ENCODE measurements at places on chromosomes 13 and 19. TPM values are rescaled to one million over a fixed set of nuclear protein-coding genes. Genes with fewer than 3 reads are reported as not detected.

Gene SSC5D
- total RNA-seq: 0.17 TPM

Gene BCAM
- not detected for total RNA-seq

Gene LRRC63
- not detected for total RNA-seq

Gene SLC7A9
- 0.33 TPM for total RNA-seq

Gene ZNF723
- not detected for total RNA-seq

Gene NCR1
- total RNA-seq: not detected

GRCh38 chr13:99855526-99856420 lies 115.8 kb downstream of the ZIC5 start:
- no peak overlapping the region for H3K4me3 ChIP-seq
- peaks cover 14% of the 10 kb centered on the region for H3K36me3 ChIP-seq
- H3K27ac ChIP-seq: no peak overlapping the region

DNA sequence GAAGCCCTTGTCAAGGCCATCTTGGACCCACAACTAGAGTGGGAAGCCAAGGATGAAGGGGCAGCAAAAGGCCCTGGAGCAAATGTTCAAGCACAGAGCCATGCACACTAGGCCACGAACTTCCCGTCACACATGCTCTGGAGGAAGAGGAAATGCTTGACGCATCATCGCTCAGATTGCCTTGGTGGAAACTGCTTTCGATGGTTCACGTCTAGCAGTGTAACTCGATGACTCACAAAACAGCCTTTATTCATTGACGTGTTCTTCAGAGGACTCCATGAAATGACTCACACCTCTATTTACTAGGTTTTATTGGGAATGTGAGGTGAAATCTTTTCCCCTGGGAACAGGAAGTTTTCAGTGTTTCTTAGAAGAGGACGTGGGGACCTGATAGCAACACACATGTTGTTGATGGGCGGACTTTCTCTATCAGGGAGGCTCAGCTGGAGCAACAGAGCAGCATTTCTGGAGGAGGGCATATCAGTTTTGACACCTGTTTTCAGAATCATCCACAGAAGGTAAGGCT lies 79.8 kb upstream of the FLT1 start:
- peaks cover 8% of the 10 kb centered on the region for H3K27me3 ChIP-seq
- H3K4me3 ChIP-seq: no peak overlapping the region
- no peak for DNase-seq

DNA sequence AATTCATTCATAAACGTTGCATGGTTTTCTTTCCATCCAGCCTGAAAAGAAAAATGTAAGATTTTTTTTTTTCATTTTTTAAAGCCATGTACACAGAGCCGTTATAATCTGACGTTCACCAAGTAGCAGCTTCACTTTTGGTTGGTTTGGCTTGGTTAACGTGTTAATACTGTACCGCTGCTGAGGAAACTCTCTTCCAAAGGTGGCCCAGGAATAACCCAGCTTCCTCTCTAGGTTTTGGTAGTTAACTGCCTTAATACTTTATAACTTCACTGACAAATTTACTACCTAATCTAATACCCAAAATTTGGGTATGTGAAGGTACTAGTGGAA lies 1.7 kb downstream of the INTS6 start:
- H3K4me1 ChIP-seq: peaks cover 39% of the 10 kb centered on the region
- no peak for DNase-seq
- peak overlapping the region; percentile 91 for H3K27ac ChIP-seq
- H3K4me3 ChIP-seq: peak overlapping the region; percentile 91
- H3K27me3 ChIP-seq: no peaks in the 10 kb centered on the region

DNA sequence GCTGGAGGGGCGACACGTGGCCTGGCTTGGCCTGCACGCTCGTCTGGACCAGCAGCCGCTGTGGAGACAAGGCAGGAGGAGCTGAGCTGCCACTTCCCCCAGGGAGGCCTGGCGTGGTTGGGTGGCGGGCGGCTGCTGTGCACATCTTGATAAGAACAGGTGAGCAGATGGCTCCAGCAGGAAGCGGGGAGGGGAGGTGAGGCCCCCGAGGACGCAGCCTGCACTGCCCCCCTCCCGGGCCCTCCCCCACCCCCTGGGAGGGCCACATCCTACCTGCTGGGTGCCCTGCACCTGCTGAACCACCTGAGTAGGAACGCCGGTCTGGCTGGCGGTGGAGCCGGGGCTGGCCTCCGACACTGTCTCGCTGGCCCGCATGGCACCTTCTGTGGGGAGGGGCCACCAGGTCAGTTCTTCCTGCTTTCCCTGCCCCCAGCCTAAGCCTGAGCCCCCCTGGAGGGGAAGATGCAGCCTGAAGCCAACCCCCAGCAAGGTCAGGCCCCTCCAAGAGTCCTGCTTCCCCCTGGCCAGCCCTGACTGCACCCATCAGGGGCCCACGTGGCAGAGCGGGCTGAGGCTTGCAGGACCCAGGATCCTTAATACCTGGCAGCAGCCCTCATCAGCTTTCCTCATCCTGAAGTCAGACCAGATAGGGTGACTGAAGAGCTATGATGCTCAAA lies 22.8 kb downstream of the RFX1 start:
- DNase-seq: no peak
- H3K4me1 ChIP-seq: peaks cover 83% of the 10 kb centered on the region
- no peaks in the 10 kb centered on the region for H3K27me3 ChIP-seq
- peaks cover 5% of the 10 kb centered on the region for H3K36me3 ChIP-seq
- no peak overlapping the region for H3K27ac ChIP-seq

- peak overlapping the region; percentile 93 for H3K27ac ChIP-seq
- peak overlapping the region; percentile 87 for H3K4me3 ChIP-seq
- peak; percentile 83 for DNase-seq
- peaks cover 18% of the 10 kb centered on the region for H3K36me3 ChIP-seq
These were observed 832 bp downstream of the TMEM143 start for GRCh38 chr19:48362716-48363499.

DNA sequence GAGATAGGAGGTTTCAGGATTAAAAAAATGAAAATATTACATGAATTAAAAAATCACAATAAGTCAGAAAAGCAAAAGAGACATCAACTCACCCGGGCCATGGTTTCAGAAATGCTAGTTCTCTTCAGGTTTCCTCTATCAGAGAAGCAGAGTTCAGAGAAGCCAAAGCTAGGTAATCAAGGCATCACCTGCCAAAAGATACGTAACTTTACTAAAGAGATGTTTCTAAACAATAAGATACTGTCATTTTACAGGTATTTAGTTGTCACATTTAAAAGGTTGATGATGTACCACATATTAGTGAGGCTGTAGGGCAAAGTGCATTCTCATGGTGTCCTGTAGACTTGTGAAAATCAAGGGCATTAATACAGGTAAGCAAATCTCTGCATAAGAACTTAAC lies 51.2 kb downstream of the ZNF45 start:
- no peak within 1 kb of the TSS for H3K4me3 ChIP-seq
- no peak for DNase-seq
- peaks cover 54% of the 10 kb centered on the region for H3K36me3 ChIP-seq

DNA sequence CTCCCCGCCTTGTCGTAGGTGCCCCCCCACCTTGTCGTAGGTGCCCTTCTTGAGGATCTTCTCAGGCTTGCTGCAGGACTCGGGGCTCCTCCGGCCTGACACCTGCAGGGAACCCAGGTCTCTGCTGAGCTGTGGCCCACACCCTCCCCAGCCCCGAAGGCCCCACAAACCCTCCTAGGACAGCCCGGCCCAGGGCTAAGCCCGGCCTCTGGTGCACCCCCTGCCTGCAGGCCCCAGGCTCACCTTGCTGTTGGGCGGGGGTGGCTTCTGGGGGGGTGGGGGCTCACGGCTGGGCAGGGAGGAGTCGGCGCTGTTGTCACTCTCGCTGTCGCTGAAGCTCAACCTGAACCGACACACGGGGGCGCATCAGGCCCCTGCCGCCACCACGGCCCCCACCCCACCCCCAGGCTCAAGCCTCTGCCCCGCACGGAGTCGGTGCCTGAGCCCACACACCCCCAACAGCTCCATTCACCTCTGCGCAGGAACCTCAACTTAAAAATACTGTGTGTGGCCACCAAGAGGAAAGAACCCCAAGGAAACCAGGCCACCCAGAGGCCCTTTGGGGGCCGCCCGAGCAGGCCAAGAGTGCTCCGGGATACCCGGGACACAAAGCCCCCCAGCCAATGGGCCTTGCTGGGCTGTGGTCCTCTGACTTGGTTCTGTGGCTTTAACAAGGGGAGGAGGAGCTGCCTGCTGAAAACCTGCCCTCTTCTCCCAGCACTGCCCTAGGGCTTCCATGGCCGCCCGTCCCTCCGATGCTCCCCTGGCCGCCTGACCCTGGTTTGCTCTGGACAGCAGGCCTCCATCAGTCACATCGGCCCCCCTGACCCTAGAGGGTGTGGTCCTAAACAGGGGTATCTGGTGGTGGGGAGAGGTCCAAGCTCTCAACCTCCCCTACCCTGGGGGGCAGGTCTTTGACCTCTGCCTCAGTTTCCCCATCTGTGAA lies 65.8 kb downstream of the MLLT1 start:
- no peak for DNase-seq
- H3K4me3 ChIP-seq: no peak overlapping the region
- H3K27ac ChIP-seq: no peak overlapping the region
- peaks cover 23% of the 10 kb centered on the region for H3K36me3 ChIP-seq
- no peaks in the 10 kb centered on the region for H3K4me1 ChIP-seq
- no peaks in the 10 kb centered on the region for H3K27me3 ChIP-seq

GRCh38 chr13:26680572-26680971 lies 80.0 kb downstream of the GPR12 start:
- peaks cover 12% of the 10 kb centered on the region for H3K27me3 ChIP-seq
- no peaks in the 10 kb centered on the region for H3K4me1 ChIP-seq
- no peak overlapping the region for H3K27ac ChIP-seq
- DNase-seq: no peak

DNA sequence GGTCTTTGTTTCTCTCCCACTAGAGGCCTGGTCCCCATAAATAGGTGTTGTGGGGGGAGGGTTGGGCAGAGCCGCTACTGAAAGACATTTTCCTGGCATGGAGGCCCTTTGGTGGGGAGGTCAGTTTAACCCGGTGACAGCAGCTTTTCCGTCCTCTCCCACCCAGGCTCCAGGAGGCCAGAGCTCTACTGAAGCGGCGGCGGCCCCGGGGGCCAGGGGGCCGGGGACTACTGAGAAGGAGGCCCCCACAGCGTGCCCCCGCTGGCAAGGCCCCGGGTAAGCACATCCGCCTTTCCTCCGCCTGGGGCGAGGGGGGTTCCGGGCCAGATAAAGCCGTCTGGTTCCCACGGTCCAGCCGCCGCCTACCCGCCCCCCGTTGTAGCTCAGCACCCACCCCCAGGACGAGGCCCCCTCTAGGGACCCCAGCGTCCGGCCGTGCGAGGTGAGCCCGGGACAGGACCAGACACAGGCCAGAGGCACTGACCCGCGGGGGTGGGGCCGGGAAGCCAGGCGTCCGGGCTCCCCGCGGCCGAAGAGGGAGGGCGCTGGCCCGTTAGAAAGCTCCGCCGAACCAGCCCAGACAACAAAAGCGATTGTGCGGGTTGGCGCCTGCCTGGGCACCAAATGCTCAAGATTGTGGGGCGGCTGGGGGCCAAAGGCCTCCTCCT lies 1.1 kb upstream of the LTBP4 start:
- H3K27me3 ChIP-seq: peaks cover 32% of the 10 kb centered on the region
- H3K27ac ChIP-seq: no peak overlapping the region

GRCh38 chr13:26623125-26623524 lies 65.6 kb downstream of the WASF3 start:
- H3K27ac ChIP-seq: no peak overlapping the region
- no peak overlapping the region for H3K4me3 ChIP-seq
- H3K36me3 ChIP-seq: no peaks in the 10 kb centered on the region
- no peak for DNase-seq
- no peaks in the 10 kb centered on the region for H3K4me1 ChIP-seq
- peaks cover 7% of the 10 kb centered on the region for H3K27me3 ChIP-seq

DNA sequence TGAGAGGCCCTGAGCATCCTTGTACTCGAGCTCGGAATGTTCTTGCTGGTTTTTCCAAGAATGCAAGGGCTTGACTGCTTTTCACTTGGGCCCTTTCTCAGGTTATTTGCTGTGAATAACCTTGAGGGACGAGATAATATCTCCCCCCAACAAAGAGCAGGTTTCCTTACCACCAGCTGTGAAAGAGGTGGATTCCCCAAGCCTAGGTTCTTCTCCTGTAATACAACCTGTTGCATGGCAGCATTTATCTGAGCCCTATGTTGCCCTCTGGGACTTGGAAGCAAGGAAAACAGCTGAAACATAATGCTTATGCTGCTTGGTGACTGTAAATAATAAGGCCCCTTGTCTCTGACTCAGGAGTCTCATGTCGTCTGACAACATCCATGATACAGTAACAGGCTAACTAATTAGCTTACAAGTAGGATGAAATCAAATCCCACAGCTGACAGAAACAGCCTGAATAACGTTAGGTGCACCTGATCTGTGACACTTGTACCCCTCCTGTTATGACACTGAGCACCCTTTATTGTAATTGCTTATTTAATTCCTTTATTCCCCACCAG lies 43.6 kb upstream of the RCBTB2 start:
- no peak for DNase-seq
- no peaks in the 10 kb centered on the region for H3K36me3 ChIP-seq
- peaks cover 51% of the 10 kb centered on the region for H3K27me3 ChIP-seq

DNA sequence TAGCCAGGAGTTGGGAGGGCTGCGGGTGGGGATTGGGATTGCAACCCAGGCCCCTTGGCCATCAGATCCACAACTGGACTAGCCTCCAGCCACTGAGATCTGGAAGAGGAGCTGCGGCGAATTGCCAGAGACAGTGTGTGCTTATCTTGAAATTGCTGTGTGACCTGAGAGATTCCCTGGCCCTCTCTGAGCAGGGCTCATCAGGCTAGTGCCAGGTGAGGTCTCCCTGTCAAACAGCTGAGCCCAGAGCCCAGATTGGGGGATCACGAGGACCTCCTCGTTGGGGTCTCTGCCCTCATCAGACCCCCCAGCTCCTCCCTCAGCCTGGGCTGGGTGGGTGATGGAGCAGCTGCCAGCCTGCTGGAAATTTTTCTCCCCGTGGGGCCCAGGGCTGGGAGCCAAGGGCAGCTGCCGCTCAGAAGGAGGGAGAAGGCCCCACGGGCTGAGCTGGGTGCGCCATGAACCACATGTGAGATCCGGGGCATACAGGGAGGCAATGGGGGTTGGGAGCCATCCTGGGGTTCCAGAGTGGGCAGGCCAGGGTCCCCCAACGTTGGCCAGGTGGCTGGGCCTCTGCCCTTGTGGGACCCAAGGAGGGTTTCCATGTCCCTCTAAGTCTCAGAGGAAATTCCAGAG lies 7.2 kb downstream of the FUT5 start:
- H3K27me3 ChIP-seq: peaks cover 13% of the 10 kb centered on the region
- H3K4me3 ChIP-seq: no peak overlapping the region
- no peak overlapping the region for H3K27ac ChIP-seq
- DNase-seq: no peak
- H3K4me1 ChIP-seq: no peaks in the 10 kb centered on the region

DNA sequence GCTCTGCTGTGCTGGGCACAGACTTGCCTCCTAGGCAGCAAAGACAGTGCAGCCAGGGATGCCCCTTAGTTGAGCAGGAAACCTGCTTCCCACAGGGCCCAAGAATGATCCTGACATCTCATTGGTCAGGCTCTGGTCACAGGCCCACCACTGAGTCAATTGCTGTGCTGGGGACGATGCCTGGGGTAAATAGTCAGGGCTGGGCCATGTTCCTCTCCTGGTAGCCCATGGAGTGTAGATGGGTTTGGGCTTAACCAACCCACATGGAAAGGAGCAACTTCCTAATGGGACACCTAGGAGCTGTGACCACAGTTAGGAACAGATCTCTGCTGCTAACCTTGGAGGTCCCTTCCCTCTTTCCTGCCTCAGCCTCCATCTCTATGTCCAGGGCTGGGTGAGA lies 212.5 kb upstream of the ZNF536 start:
- H3K27ac ChIP-seq: no peak overlapping the region
- H3K4me3 ChIP-seq: no peak overlapping the region
- H3K27me3 ChIP-seq: no peaks in the 10 kb centered on the region
